CD4-positive, alpha-beta T cell treated with Interleukin-4 for 1 hour (primary cell): ENCODE measurements at places on chromosomes 3 and 15.
A peak's percentile ranks its signal among the peaks of the same experiment; 100 is the strongest.

GRCh38 chr3:56975567-56975966, 84.9 kb upstream of the SPATA12 start:
- no peak for DNase-seq

DNA sequence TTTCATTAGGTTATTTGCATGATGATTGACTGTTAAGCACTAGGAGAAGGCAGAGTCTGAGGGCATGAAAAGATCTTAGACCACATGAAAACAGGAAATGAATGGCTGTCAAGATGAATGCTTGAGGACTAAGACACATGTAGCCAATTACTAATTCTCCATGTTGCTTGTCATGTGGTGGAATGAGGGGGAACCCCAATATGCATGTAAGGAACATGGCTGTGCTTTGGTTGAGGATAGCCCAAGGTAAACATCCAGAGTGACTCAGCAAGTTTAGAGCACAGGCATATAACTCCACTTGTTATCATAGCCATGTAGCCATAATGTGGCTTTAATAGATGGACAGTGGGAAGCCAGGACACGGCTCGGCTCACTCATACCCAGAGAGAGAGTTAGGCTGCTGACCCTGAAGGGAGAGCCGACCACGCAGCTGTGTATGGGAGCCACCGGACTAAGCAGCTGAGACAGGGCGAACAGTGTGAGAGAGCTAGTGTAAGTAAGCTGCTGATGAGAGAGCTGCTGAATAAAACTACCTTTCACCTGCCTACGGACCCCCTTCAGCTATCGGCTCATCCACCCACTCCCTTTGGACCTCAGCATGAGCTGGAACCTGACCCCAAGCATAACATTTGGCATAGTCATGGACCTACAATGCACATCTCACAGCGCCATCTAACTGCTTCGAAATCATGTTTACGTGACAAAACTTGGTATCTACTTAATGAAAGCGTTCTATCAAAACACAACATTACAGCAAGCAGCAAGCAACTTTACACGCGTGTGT, 37.6 kb downstream of the ANO10 start:
- no peak for DNase-seq

- no peak for DNase-seq
Measured at GRCh38 chr15:52113708-52114107, 1.1 kb upstream of the BCL2L10 start.

- no peak for DNase-seq
Measured at GRCh38 chr3:63970631-63971475, 52.4 kb downstream of the PSMD6 start.

- DNase-seq = no peak
Measured at GRCh38 chr15:59609730-59610712, 1.6 kb upstream of the GCNT3 start.

- no peak for DNase-seq
Measured at GRCh38 chr3:183033746-183034145, 53.4 kb upstream of the DCUN1D1 start.

DNA sequence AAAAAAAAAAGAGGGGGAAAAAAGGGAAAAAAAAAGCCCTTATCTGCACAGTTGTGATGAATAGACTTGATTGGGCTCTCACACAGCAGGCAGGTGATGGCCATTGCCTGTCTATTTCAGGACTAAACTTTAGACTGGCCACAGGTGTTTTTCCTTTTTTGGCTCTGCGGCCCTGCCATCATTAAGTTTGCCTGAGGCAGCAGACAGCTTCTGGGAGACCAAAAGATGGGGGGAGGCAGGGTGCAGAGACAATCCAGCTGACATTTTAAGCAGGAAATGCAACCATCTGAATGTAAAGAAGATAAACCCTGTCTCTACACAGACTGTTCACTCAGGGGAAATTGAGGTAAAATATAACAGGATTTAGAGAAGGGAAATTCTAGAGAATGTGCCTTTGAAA, 295.0 kb upstream of the KCNH8 start:
- DNase-seq = no peak

GRCh38 chr3:57594144-57594543, 3.0 kb downstream of the ARF4 start:
- no peak for DNase-seq

DNA sequence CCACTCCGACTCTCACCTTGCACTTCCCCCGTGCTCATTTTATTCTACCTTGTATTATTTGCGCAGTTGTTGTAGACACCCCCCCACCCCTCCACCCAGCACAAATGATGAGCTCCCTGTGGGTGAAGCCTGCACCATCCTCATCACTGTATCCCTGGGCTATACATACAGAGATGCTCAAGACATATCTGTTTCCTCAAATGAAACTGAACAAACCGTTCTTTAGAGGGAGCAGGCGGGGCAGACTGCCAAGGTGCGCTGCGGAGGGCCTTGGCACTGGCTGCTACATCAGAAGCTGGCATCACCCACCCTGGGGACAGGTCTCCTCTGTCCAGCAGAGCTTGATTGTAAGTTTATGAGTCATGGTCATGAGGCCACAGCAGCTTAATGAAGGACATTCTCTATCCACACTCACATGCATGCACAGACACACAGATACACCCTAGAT, 29.0 kb downstream of the ADCY5 start:
- no peak for DNase-seq

GRCh38 chr3:139506766-139507165, 30.4 kb upstream of the RBP2 start:
- DNase-seq = no peak

DNA sequence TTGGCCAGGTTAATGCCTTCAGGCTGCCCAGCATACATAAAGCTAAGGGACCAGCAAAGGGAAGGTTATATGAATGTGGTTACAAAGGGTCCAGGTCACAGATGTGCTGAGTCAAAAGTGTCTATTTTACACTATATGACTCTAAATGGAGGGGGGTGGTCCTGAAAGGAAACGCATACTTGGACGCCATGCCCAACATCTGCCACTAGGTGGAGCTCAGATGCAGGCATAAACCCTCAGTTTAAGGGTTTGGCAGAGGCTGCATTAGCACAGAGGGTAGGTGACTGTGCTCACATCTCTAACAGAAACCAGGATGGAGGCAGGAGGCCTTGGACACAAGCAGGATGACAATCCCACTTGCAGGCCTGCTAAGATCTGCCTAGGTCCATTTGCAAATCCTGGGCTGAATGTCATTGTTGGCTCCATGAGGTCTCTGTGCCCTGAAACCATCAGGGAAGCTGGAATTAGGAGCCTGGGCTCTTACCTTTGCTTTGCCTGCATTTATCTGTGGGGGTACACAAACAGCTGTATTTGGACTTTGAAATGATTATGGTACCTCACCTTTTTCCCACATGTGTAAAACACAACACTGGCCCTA, 55.8 kb downstream of the ZNF621 start:
- DNase-seq = peak; percentile 61

DNA sequence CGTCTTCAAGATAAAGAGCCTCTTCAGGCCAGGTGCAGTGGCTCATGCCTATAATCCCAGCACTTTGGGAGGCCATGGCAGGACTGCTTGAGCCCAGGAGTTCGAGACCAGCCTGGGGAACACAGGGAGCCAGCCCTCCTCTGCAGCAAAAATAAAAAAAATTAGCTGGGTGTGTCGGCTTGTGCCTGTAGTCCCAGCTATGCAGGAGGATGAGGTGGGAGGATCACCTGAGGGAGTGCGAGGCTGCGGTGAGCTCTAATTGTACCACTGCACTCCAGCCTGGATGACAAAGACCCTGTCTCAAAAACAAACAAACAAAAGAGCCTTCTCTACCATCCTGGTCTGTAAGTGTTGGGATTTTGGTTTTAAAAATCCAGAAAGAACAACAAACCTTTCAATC, 11.1 kb downstream of the WDR53 start:
- DNase-seq = no peak

DNA sequence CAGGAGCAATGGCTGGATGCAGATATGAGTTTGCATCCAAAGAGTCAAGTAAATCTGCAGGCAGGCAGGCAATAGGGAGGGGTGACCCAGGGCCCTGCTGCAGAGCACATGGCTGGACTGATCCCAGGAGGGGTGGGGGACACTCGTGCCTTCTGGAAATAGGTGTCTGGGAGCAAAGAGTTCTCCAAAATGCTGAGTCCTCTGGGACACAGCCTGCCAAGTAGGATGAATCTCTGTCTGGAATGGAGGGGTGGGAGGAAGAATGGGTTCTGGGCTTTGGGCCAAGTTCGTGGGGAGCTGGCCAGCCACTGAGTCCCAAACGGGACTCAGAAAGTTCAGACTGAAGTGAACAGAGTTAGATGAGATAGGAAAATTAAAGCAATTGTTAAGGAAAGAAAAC, 214.5 kb downstream of the MTHFS start:
- no peak for DNase-seq

DNA sequence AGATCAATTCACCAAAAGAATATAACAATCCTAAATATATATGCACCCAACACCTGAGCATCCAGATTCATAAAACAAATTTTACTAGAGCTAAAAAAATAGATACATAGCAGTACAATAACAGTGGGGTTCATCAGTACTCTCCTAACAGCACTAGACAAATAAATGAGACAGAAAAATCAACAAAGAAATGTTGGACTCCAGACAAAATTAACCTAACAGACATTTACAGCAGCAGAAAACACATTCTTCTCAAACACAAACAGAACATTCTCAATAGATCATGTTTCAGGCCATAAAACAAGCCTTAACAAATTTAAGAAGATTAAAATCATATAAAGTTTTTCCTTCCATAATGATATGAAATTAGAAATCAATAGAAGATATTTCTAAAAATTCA, 124.8 kb upstream of the NECTIN3 start:
- no peak for DNase-seq

DNA sequence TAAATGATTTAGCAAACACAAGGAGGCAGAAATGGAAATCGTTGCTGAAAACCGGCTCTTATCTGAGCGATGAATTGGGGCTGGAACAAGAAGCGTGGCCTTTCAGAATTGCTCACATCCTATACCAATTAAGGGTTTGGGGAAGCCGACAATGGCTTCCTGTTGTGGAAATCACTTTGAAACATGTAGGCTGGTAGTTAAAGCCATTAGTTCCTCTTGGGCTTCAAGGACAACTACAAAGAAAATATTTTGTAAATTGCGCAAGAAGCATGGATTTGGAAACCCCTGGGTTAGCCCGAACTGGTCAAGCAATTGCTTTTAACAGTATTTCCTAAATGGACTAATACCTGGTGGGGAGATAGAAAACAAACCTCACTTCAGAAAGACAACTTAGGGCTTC, 182.4 kb downstream of the ADAMTS9 start:
- DNase-seq = no peak

GRCh38 chr3:194245975-194246561, 105.1 kb downstream of the CPN2 start:
- DNase-seq = no peak

DNA sequence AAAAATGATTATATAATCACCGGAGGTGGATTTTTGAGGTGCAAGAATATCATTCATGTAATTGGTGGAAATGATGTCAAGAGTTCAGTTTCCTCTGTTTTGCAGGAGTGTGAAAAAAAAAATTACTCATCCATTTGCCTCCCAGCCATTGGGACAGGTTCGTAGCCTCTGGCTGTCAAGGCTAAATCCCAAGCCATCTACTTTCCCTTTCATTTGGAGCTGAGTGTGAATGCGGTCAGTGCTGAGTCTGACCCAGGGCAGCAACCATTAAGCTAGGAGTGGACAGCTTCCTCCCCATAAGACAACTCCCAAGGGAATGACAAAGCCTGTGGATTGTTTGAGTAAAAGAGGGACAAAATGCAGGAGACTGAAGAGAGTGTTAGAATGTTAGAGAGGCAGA, 33.6 kb downstream of the PARP14 start:
- DNase-seq = no peak

DNA sequence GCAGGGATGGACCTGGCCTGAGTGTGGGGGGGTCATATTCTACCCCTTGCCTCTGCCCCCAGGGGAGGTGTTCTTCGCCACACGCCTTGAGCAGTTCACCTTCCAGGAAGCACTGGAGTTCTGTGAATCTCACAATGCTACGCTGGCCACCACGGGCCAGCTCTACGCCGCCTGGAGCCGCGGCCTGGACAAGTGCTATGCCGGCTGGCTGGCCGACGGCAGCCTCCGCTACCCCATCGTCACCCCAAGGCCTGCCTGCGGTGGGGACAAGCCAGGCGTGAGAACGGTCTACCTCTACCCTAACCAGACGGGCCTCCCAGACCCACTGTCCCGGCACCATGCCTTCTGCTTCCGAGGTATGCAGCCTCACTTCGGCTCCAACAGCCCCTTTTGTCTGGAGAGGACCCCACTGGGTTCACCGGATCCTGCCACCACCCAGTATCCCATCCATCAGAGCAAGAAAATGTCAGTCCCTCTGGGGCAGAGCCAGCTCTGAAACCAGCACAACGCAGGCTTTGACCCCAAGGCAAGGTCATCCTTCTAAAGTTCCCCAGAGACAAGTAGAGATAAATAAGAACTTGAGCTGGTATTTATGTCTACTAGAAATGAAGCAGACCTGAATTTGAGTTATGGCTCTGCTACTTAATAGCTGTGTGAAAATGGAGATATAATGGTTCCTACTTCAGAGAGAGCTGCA, 45.8 kb downstream of the HAPLN3 start:
- DNase-seq = no peak

- DNase-seq = no peak
Measured at GRCh38 chr3:54608041-54608440, 319.8 kb downstream of the LRTM1 start.

DNA sequence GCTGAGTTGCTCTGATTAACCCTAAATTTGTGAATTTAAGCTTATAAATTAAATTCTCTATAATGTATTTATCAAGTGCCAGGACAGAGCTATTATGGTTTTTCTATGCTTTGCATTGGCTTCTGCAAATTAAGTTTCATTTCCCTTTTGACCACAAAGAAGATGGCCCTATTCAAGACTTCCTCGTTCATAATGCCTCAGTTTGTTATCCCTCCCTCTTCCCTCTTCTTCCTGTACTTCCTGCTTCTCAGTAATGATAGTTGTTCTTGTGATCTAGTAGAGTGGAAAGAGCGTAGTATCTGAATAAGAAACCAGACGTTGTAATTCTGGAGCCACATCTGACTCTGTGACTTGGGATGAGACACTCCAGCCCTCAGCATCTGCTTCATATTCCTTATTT, 118.7 kb downstream of the CACNA1D start:
- DNase-seq = no peak

- DNase-seq = no peak
Measured at GRCh38 chr3:71724584-71725270, 475 bp downstream of the EIF4E3 start.
